ENCODE measurements at places on chromosomes 2 and 18.
A peak's percentile ranks its signal among the peaks of the same experiment; 100 is the strongest.

DNA sequence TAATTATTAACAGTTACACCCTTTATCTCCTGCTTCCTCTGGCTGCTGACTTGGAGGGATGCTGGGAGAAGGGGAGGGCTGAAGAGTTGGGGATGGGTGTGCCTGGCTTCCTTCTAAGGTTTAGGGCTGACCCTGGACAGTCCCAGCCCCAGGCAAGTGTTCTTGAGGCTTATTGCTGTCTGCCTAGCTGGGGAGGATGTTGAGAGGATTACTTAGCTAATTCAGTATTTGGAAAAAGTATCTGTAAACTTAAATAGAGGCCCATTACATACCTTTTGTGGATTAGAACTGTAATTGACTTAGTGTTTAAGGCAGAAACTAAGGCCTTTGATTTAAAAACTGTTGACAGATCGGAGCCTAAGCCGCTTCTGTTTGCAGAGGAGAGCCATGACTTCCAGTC, 67.6 kb downstream of the AGAP1 start:
- no peak for DNase-seq

- no peak for DNase-seq
These were observed 656 bp upstream of the LBX2 start for GRCh38 chr2:74499940-74500577.

- no peak for DNase-seq
These were observed 141.7 kb downstream of the OTX1 start for GRCh38 chr2:63192169-63192888.

- no peak for DNase-seq
These were observed 9.5 kb downstream of the CERS6 start for GRCh38 chr2:168465594-168465993.

GRCh38 chr2:70850925-70851324, 15.3 kb upstream of the CD207 start:
- DNase-seq: no peak

GRCh38 chr2:157363612-157364101, 38.0 kb upstream of the ERMN start:
- no peak for DNase-seq

- no peak for DNase-seq
These were observed 197.0 kb downstream of the UBE2E3 start for GRCh38 chr2:181177376-181177775.

DNA sequence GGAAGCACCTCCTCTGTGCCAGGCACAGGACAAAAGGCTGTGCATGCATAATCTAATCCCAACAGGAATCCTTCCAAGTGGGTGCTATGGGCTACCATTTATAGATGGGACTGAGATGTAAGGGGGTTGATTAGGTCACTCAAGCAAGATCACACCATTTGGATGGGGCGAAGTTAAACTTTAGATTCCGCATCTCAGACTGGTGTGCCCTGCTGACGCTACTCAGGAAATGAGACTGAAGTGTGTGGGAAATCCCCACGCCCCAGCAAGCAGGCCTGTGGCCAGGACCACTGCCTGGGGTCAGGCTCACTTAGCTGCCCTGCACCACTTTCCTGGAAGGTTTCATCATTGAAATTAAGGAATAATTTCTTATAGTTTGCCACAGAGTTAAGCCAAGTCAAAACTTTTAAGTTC, 70.5 kb upstream of the PPP1CB start:
- DNase-seq: peak; percentile 28

GRCh38 chr2:118292991-118293390, 204.7 kb downstream of the INSIG2 start:
- DNase-seq: no peak

DNA sequence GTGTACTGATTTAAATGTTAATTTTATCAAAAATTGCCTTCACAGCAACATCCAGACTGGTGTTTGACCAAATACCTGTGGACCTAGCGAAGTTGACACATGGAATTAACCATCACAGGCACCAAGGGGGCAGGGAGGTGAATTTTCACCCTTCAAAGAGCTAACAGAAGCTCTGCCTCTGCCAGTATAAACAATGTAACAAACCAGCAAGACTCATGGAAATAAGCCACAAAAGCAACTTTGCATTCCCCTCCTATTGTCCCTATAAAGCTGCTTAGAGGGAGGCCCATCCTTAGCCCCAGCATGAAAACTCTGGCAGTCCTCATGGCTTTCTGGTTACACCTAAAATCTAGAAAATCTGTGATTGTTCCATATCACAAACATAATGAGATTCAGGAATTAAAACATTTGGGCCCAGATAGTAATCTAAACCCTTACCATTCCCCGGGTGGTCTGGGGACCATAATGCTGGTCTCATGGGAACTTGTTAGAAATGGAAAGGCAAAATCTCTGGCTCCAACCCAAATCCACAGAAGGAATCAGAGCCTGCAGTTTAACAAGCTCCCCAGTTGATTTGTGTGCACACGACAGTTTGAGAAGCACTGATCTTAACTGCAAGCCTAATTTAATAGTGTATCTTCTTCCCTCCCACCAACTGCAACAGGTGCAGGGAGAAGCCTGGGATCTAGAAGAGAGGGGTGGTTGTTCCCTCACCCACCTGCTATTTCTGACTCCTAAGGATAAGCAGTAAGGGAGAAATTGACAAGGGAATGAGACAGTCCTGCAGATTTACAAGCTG, 23.1 kb downstream of the SERPINB11 start:
- DNase-seq: no peak

DNA sequence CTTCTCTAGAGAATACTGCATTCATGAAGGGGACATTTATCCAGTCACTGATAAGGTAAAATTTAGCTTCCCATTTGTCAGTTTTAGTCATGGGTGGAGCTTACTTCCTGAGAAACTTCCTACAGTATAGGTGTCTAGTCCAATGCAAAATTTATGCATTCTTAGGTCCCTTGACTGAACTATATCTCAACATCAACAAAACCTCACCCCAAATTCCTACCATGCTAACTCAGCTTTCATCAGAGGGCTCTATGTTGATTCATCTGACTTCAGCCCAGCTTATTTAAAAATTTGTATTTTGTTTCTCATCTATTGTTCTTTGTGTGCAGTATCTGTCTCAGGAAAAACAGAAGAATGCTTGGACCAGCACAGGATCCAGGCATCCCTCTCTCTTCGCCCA, 296.4 kb upstream of the ACVR2A start:
- no peak for DNase-seq

- no peak for DNase-seq
These were observed 9.0 kb upstream of the DSEL start for GRCh38 chr18:67525328-67526099.

DNA sequence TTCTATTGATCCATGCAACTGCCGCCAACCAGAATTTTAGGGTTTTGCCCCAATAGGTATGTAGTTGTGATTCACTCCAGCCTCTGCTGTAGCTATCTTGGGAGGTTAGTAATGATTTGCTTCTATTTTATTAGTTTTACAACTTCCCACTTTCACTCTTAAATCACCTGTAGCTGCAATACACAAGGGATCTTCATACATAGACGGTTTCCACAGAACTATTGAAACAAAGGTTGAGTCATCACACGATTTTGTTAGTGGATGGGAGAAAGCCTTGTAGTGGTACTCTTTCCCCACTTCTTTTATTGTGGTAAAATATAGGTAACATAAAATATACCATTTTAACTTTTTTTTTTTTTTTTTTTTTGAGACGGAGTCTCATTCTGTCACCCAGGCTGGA, 104.2 kb upstream of the SPRED2 start:
- DNase-seq: no peak

GRCh38 chr2:102632380-102633175, 13.2 kb downstream of the SLC9A2 start:
- DNase-seq: no peak

DNA sequence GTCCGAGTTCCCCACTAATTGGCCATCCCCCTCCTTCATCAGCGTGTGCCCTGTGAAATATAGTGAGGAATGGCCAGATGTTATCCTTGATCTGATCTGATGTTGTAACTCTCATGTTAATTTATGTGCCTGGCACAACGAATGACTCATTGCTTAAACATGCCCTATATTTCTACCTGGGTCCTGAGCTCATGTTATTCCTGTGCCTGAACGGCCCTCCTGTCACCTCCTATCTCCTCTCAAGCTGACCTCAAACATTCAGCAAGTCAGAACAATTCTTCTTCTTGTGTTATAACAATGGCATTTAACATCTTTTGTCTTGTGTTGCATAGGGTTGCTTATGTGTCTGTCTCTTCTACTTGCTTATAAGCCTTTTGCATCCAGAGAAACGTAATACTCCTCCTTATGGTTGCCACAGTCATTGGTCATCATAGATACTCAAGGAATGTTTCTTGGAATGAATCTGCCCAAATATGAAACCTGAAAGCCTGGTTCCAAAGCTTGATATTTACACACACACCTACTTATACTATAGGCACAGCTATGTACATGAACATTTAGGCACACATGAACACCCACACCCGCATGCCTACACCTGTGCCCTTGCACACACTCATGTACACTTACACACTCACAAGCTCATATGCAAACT, 80.2 kb upstream of the PHLPP1 start:
- DNase-seq: no peak

DNA sequence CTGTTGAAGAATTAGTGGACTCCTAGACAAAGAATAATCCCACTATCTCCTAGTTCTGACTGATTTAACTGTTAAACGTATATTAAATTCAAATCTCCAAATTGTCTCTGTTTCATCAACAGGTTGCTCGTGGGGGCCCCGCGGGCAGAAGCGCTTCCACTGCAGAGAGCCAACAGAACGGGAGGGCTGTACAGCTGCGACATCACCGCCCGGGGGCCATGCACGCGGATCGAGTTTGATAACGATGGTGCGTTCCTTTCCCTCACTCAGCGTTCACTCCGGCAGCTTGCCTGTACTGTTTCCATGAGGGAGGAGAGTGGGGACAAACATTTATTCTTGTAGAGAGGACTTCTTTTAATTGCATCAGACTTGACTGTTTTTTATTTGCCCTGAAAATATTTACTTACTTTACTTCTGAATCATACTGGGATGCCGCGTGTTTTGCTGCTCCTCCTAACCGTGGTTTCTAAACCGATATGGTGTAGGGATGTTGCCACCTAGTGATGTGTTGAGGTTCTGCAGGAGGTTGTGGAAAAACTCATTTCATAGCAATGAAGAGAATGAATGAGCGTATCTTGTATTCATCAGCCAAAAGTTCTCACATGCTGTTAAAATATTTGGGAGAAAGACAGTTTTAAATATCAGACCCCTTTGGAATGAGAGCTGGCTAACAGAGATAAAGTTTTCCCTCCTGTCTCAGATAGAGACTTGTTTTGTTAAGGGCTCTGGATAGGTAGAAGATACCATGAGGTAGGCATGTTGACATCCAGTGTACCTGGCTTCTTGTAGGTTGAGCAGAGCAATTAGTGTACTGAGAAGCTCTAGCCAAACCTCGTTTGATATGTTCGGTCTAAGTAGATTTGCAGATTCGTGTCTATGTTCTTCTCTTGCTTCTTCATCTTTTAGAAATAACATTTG, 38.3 kb downstream of the ITGA6 start:
- DNase-seq: peak; percentile 52

GRCh38 chr2:147577998-147578380, 266.8 kb upstream of the ACVR2A start:
- no peak for DNase-seq

- DNase-seq: no peak
These were observed 233.7 kb upstream of the EPC2 start for GRCh38 chr2:148410899-148411298.

GRCh38 chr2:82412021-82412420, 2047.1 kb downstream of the SUCLG1 start:
- no peak for DNase-seq

- no peak for DNase-seq
These were observed 97.5 kb downstream of the ICA1L start for GRCh38 chr2:202774104-202774503.

DNA sequence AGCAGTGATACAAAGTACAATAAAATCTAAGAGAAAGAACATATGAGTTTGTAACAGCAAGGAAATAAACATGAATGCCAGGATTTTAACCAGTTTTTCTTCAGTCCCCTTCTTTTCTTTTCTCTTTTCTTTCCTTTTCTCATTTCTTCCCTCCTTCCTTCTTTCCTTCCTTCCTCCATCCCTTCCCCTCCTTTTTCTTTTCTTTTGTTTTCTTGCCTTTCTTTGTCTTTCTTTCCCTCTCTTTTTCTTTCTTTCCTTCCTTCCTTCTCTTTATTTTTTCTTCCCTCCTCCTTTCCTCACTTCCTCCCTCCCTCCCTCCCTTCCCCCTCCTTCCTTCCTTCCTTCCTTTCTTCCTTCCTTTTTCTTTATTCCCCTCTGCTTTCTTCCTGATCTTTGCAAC, 142.8 kb upstream of the SYT4 start:
- no peak for DNase-seq

DNA sequence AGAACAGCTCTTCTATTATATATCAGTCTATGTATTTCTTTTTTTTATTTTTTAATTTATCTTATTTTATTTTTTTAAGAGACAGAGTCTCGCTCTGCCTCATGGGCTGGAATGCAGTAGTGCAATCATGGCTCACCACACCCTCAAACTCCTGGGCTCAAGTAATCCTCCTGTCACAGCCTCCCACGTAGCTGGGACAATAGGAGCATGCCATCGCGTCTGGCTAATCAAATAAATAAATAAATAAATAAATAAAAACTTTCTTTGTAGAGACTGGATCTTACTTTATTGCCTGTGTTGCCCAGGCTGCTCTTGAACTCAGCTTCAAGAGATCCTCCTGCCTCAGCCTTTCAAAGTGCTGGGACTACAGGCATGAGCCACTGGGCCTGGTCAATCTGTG, 117.0 kb downstream of the RBMS1 start:
- DNase-seq: no peak

DNA sequence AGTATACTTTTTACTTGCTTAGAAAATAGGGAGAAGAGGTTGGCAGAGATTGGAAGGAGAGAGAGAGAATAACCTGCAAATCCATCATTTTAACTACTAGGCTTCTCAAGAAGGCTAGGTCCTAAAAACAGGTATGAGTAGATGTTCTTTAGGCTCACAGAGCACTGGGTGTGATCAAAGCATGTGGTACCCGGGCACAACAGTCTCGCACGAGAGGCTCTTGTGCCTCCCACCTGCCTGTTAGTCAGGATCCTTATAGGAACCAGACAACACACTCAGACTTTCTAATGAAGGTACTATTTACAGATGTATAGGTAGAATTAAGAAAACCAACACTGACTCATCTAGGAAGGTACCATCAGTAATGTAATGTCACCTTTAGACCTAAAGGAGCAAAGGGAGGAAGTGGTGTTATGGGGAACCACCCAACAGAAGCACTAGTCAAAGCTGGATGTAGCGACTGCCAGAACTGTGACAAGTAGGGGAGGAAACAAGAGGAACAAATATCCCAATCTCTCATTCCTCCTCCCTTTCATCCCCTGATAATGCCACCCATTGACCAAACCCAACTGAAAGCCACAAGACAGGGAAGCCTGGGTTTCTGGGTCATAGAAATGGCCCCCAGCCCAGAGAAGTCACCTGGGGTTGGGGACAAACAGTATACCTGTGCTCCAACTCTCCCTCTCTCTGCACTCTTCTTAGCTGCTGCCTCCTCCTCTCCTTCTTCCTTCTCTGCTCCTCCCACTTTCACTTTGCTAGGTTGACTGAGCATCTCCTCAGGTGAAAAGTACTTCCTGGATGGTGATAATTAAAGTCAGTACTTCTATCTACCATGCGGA, 16.0 kb upstream of the MARCHF4 start:
- DNase-seq: no peak
